ENCODE measurements at places on chromosomes 6 and 20. TPM values are rescaled to one million over a fixed set of nuclear protein-coding genes. Genes with fewer than 3 reads are reported as not detected.

The STMND1 gene
- total RNA-seq, result 0.29 TPM

DNA sequence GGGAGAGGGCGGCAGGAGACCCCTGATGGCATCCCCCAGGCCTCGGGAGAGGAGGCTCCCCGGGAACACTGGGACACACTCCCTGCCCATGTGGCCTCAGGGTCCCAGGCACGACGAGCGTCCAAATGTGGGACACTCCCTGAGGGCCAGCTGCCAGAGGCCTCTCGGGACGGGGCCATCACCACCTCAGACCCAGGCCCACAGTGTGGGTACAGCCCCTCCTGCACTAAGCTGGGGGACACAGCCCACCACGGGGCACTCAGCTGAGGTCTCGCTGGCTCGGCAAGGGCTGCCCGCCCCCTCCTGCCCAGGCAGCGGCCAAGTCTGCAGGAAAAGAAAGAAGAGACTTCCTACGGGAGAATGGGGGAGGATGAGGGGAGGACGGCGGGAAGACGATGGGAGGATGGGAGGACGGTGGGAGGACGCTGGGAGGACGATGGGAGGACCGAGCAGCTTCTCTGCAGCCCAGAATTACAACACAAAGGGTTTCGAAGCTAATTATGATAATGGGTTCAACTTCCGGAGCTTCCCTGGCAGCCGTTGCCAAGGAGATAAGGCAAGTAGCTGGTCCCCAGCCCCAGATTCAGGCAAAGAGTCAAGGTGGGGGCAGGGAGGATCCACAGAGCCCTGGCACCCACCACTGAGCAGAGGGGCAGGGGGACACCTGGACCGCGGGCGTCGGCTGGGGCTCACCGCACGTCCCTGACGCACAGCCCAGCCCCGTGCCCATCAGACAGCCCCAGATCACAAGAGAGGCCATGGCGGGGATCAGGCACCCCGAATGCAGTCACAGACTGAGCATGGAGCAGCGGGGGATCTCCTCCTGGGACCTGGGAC, 17.5 kb downstream of the KCNQ2 start:
- no peak for DNase-seq

- DNase-seq, result no peak
Observed at GRCh38 chr6:29739136-29739881, 16.1 kb downstream of the HLA-F start.

The ARMC12 gene
- total RNA-seq, result not detected

DNA sequence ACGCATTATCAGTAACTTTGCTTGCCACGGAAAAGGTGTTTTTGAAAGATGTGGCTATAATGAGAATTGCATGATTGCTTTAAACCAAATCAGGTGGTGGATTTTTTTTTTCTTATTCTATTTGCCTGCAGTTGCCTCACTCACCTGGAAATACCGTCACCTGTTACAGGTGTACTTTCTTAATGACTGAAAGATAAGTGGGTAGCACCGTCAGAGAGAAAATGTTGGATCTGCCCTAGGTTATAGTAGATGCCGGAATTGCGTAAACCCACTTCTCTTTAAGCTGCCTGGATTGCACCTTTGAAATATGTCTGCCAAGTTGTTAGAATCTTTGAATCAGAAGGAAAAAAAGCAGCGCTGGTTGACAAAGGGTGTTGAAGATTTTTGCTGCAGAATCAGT, 68.5 kb downstream of the SH3BGRL2 start:
- no peak for DNase-seq
